ENCODE measurements at places on chromosomes 6 and 20. TPM values are rescaled to one million over a fixed set of nuclear protein-coding genes. Genes with fewer than 3 reads are reported as not detected.

DNA sequence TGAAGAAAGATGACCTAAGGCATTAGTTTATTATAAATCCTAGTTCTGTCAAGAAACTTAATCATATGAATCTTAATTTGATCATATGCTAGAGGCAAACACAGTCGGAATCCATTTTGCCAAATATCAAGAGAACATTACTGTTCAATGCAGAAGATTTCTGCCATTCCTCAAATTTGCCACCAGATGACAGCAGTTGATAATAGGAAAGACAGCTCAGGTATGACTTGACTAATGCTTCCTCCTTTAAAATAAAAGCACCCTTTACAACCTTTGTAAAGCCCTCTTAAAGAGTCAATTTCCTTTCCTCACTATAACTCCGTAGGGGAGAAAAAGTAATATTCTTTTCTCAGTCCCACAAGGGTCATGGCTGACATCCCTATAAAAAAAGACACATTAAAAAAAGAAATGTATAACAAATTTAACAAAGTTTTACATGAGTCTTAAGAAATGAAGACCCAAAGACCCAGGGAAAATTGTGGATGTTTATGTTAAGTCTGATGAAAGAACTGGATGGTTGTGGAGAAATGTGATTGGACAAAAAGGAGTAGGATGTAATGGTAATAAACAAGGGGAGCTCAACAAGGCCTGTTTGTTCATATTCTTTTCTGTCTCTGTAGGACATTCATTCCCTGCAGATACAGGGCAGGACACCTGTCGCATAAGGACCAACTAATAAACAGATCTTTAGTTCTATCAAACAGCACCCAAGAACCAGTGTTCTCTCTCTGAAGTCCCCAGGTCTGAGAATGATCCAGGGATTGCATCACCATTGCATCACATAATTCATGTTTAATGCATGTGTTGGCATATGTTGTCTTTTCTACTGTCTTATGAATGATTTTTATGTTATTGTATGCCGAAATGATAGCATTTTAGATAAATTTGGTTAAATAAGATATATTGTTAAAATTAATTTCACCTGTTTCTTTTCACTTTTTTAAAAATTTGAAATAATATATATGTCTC lies 23.0 kb upstream of the IL17A start:
- no peak for DNase-seq

DNA sequence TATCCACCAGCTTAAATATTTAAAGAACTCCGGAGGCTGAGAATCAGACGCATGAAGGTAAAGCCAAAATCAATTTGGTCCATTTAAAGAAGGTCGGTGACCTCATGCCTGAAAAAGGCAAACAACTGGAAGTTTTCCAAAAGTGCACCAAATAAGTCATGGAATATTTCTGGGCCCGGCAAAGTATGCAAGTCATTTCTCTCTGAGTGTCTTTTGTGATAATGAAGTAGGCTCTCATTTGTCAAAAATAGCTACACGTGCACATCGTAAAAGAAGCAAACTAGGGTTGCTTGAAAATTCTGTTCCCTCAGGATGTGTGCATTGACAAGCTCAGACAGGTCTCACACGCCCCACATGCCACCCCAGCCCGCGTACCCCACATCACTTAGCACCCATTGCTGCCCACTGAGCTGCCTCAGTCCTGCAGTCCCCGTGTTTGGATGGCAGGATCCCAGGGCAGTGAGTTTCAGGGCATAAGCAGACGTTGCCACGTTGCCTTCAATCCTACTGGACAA lies 20.5 kb upstream of the PYGB start:
- no peak for DNase-seq

DNA sequence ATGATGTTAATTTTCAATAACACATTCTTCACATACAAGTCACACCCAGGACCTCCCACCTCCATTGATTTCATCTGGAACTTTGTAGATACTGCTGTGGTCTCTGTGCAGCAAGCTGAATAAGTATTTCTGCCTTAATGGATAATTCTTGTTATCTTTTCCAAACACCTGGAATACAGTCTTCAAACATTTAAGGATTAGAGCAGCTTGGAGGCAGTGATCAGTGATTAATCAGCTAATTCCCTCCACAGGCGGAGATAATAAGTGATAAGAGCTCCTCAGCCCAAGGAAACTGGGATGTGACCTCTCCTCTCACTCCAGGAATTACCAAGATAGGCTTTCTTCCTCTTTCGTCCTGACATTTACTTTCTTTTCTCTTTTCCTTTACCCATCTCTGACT lies 110.7 kb downstream of the FIG4 start:
- DNase-seq, result no peak

GRCh38 chr6:113447088-113447831 lies 409.9 kb upstream of the MARCKS start:
- no peak for DNase-seq

DNA sequence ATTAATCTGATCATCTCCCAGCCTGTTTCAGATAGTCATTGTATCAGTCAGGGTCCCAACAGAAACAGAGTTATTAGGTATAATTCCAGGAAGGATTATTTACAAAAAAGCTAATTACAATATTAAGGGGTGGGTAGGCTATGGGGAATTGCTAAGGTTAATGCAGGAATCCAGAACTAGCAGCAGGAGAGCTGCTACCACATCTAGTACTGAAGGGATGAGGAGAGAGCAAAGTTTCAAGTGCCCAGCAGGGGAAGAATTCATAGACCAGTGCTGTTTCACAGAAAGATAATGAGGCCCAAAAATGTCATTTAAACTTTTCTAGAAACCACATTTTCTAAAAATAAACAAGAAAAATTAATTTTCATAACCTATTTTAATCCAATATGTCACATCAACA lies 284.2 kb downstream of the HACE1 start:
- no peak for DNase-seq

DNA sequence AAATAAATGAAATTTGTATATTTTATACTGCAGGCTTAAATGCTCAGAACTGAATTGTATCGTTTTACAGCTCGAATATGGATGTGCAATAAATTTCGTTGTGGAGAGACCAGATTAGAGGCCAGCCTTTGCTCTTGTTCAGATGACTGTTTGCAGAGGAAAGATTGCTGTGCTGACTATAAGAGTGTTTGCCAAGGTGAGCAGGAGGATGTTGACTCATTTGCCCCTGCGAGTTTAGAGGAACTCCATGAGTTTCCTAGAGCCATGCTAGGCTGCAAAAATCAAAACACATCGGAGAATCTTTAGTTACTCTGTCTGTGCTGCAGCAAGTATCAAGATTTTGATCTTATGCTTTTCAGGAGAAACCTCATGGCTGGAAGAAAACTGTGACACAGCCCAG lies 15.4 kb downstream of the ENPP3 start:
- DNase-seq, result no peak

GRCh38 chr6:157449610-157450009 lies 68.6 kb downstream of the ZDHHC14 start:
- DNase-seq, result no peak

- DNase-seq, result no peak
These were observed 458.3 kb upstream of the CITED2 start for GRCh38 chr6:139832493-139833305.

DNA sequence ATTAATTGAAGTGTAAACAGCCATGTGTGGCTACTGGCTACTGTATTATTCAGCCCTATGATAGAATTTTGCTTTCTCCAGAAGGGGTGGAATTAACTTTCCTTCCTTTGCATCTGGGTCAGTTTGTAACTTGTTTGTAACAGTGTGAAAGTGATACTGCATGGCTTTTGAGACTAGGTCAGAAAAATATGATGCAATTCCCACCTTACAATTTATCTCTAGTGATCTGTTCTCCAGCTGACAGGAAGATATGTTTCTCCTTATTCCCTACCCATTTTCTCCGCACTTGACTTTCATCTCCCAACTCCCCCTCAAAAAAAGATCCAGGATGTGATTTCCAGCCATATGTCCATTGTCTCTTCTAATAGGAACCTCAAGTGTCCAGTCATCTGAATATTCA lies 2.6 kb upstream of the MOCS1 start:
- DNase-seq, result no peak

GRCh38 chr6:46899659-46900058 lies 22.1 kb downstream of the ADGRF5 start:
- no peak for DNase-seq

DNA sequence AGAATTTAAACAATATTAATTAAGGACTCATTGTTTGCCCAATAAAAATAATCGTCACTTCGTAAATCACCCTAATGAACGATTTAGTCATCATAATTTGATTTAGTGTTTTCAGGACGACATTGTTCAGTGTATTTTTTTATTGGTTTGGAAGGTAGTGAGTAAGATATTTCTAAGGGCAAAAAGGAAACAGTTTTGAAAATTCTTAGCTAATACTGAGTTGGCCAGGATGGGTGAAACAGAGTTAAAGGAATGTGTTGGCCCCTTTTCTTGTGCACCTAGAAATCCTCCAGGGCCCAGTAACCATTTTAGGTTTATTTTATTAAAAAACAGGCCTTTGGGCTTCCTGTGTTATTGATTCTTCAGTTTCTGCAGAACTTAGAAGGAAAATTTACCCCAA lies 25.3 kb downstream of the ANKS1A start:
- no peak for DNase-seq

The MOXD1 gene
- 110 TPM for total RNA-seq

The COL9A1 gene
- 8.7 TPM for total RNA-seq

The BPIFA3 gene
- total RNA-seq, result not detected

Data from mesothelial cell of epicardium (in vitro differentiated cells).